Activated CD4-positive, alpha-beta T cell treated with anti-CD3 and anti-CD28 coated beads for 1 hour (primary cell): ENCODE measurements at places on chromosomes 3 and 15.

DNA sequence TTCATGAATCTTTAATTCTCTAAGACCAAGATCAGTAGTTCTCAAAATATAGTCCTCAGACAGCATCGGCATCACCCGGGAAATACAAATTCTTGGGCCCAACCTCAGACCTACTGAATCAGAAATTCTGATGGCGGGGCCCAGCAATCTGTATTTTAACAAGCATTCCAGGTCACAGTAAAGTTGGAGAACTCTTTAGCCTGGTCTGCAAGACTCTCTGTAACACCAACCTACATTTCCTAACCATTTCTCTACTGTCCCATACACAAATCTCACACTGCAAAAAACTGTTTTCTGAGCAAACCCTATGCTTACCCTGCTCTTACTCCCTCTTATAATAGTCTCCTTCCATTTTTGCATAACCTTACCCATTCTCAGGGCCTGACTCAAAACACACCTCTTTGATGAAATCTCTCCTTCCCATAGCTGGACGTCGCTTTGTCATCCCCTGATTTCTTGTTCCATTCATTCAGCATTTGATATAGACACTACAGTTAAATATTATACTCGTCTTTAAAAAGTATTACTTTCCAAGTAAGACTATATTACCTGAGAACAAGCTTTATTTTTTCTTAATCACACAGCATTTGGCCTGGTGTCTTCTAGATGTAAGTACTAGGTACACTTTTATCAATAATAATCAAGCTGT is 83.3 kb upstream of the MYO5C start:
- no peak for DNase-seq

DNA sequence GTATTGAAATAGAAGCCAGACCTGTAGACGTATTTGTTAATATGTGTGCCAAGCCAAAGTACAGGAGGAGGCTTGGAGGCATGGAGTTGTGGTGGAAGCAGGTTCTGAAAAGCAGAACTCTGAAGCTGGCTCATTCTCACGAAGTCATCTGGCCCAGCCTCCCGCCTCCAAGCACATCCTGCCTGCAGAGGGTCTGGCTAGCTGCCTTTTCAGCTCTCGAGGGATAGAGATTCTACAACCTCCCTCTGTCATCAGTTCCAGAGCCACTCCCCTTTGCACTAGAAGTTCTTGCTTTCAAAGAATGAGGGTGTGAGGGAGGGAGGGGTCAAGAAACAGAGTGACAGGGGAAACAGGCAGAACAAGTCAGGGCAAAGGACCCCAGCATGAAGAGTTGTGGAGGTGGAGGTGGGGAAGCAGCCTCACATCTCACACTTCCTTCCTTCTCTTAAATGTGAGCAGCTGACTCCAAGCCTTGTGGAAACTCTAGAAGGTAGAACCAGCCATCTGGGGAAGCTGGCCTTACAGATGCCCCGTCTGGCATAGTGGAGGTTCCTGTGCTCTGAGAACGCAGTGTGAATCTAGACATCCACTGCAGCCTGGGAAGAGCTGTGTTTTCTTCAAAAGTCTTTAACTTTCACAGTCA is 95.3 kb downstream of the SLC49A4 start:
- DNase-seq, result no peak

DNA sequence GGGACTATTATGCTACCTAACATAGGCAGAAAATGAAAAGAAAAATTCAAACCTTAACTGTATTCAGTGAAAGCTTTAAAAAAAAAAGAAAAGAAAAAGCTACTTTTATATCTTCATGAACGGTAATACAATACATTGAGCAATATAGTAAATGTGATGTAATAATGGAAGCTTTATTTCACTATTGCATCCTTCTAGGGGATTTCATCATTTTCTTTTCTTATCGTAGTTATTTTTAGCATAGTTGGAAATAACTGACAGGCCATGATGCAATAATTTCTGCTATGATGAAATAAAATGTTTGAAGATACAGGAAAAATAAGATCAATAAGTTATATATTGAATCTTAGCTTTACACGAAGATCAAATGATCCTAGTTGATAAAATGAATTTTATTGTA is 40.3 kb upstream of the ZCWPW2 start:
- no peak for DNase-seq

GRCh38 chr3:55128225-55128823 is 200.5 kb upstream of the LRTM1 start:
- DNase-seq, result no peak

- DNase-seq, result no peak
Measured at GRCh38 chr3:23934253-23934652, 10.8 kb upstream of the NR1D2 start.

DNA sequence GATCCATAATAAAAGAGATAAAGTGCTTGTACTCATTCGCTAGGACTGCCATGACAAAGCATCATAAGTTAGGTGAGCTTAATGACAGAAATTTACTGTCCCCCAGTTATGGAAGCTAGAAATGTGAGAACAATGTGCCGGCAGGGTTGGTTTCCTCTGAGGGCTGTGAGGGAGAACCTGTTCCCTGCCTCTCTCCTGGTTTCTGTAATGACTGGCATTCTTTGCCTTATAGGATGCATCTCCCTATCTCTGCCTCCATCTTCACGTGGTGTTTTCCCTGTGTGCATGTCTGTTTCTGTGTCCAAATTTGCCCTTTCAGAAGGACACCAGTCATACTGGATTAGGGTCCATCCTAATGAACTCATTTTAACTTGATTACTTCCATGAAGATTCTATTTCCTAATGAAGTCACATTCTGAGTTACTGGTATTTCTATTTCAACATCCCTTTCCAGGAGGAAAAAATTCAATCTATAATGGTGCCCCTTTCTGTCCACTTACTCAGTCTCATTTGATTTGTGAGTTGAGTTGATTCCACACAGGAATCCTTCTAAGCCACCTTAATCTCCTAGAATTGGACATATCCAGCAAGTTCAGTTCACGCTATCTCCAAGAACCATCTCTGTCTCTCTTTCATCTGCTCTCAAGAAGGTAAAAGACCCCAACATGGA is 71.2 kb upstream of the LIPC start:
- no peak for DNase-seq

GRCh38 chr3:81170298-81170697 is 591.1 kb downstream of the GBE1 start:
- DNase-seq, result no peak

- no peak for DNase-seq
Measured at GRCh38 chr15:42712584-42712983, 24.3 kb downstream of the CDAN1 start.

GRCh38 chr15:86526938-86527690 is 447.4 kb downstream of the AGBL1 start:
- no peak for DNase-seq

DNA sequence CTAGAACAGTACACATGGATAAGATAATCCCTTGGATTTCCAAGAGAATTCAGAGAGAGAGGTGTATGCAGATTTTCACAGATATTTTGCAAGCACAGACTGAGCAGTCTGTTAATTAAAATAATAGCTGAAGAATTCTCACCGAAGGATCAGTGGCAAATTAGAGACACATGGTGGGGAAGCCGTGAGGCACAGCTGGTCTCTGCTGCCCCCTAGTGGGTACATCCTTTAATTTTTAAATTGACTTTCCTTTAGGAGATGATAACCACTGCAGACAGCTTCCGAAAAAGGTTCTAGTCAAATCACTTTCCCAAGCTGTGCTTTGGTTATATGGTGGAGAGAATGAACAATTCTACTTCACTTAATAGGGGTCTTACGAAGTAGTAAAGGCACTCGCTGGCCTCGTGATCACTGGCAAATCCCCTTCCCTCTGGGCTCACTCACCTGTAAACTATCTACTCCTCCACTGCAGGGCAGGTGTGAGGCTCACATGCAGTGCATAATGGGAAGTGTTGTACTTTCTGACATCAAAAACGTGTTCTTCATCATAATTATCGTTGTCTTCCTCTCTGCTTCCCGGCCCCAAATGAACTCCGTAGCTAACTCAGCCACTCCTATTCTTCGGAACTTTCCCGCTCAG is 19.5 kb downstream of the MESD start:
- peak; percentile 34 for DNase-seq

DNA sequence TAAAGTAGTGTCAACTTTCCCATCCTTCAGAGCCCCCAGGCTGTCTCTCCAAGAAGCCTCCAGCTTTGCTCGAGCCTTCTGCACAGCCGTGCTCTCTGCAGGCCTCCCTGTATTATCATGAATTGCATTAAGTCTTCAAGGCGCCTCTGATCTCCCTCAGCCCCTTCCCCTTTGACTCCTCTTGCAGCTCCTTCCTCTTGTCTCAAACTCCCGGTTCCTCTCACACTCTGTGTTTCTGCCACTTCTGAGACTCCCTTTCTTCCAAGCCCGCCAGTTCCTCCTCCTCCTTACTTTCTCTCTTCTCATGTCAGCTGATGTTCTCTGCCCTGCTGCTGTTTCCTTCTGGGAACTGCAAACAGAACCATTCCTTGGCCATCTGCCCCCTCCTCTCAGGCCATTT is 418.8 kb downstream of the EPHB1 start:
- no peak for DNase-seq

GRCh38 chr3:127446756-127447155 is 143.8 kb downstream of the TPRA1 start:
- DNase-seq, result no peak

GRCh38 chr15:86810329-86810728 is 730.7 kb downstream of the AGBL1 start:
- DNase-seq, result no peak

GRCh38 chr3:31565288-31565687 is 32.6 kb downstream of the STT3B start:
- DNase-seq, result no peak

GRCh38 chr3:114128826-114129225 is 50.0 kb downstream of the DRD3 start:
- DNase-seq, result no peak

DNA sequence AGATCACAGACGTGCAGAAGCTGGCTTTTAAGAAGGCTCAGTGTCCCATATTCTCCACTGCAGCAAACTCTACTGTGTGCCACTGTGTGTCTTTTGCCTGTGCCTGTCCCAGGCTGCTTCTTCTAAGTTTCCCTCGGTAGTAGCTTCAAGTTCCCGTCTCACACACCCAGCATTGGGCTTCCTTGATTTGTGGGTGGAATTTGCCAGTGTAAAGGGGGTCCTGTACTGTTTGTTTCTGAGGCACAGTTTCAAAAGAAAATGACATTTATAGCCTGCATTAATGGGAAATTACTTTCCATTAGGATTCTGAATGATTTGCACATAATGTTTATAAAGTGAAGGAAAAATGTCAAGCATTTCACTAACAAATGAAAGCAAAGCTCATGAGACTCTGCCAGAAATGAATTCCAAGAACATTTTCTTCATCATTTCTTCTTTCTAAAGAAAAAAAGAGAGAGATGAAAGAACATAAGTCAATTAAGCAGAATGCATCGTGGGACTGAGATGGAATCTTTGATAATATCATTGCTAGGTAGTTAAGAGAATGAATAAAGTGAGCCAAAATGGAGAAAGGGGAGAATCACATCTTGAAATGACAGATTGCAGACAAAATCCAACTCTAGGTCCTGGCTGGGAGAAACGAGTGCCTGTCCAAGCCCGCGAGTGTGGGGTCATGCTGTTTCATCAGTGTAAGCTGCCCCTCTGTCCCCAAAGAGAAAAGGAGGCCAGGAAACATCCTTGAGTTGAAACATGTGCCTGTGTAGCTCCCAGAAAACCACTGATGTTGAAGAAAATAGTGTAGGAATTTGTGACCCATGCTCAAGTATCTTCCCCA is 48.6 kb upstream of the ADAMTSL3 start:
- DNase-seq, result no peak

DNA sequence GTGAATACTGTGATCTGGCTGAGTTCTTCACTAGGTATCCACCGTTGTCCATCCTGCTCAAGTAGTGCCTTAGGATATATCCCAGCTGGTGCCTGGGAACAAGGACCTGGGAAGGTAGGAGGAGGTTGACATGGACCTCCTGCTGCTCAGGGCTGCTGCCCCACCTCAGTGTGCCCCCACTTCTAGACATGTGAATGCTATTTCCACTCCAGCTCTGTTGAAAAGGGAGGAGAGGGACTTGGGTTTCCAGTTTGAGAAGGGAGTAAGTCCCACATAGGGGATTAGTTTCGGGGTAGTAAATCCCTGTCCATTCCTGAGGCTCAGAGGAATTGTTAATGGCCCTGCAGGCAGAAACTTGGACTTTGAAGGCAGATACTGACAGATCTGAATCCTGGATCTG is 32.9 kb upstream of the ETV5 start:
- no peak for DNase-seq

DNA sequence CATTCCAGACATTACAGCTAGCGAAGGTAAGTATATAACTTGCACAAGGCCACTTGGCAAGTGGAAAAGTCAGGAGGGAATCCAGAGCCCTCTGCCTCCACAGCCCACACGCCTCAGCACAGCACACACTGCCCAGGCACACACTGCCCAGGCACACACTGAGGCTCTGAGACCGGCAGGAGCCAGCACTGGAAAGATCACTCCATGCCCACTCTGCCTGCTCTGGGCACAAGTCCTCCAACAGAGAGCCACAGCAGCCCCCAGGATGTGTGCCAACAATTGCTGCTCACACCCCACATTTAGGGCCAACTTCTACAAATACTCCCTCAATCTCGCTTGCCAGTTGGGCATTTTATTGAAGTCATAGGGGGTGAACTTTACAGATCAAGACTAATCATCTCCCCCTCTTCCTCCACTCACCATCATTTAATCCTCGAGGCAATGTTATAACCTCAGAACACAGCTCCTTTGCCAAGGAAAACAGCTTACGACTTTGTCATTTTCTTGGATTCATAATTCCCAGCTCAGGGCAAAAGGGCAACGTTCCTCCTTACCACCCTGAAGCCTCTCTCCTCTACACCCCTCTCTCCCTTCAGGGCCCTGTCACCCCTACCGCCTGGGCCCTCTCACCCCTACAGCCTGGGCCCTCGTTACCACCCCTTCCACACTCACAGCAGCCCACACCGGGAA is 53.0 kb upstream of the TPM1 start:
- DNase-seq, result no peak

- DNase-seq, result no peak
Measured at GRCh38 chr3:47404431-47404876, 23.6 kb downstream of the PTPN23 start.

DNA sequence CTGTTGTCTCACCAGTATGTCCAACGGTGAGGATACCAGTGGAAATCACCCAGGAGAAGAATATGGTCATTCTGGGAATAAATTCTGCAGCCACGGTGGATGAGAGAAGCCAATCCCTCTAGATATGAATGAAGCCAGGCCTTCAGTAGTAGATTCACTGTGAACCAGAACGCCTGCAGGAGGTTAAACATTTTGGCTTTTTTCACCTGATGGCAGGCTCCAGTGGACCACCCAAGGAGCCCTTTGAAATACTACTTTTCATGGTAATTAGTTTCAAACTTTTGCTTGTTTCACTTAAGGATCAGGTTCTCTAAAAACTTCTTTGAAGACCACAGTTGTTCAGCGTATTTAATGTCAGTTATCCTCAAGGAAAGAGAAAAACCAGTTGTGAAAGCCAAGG is 353.4 kb downstream of the RORA start:
- DNase-seq, result no peak

DNA sequence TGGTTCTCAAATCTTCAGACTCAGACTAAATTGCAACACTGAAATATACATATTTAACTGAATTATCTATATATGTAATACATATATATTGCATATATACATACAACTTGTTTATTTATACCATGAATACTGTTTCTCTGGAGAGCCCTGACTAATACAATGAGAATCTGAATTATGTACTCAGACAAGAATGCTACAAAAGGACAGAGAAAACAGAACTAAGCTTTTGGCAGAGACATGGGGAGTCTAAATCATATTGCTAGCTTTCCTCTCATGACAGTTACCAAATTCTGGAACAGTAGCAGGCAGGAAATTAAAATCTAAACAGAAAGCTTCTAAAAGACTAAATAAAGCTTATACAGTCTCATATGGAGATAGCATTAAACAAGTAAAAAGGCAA is 142.4 kb upstream of the KCNMB2 start:
- DNase-seq, result no peak
